HT1080 (cell line): ENCODE measurements at places on chromosomes 6 and 20. TPM values are rescaled to one million over a fixed set of nuclear protein-coding genes. Genes with fewer than 3 reads are reported as not detected.

EEF1A2 gene
- total RNA-seq, result 203 and 276 TPM in 2 replicates

SLC17A1 gene
- not detected in 2 replicates for total RNA-seq

DNA sequence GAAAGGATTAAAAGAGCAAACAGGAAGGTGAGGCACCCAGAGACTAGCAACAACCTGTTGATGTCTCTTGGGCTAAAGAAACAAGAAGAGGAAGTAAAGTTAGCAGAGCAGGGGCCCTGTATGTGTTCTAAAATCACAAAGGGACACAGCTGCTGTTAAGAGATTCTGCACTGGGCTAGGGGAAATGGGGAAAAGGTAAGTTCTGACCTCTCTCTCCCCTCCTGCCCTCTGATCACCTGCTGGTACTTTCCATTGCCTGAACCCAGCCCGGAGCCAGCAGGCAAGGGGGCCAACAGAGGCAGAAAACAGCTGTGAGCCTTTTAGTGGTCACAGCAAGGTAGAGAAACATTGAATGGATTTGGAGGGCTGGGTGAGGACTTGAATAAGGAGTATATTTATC lies 13.5 kb upstream of the CNR1 start:
- no peak for DNase-seq

GSTA3 gene
- not detected in 2 replicates for total RNA-seq
